Stimulated activated CD4-positive, alpha-beta T cell treated with anti-CD3 and anti-CD28 coated beads, Interleukin-4, amount 100 ng/mL, for 4 hours (primary cell): ENCODE measurements at places on chromosomes 6 and 20.
A peak's percentile ranks its signal among the peaks of the same experiment; 100 is the strongest.

DNA sequence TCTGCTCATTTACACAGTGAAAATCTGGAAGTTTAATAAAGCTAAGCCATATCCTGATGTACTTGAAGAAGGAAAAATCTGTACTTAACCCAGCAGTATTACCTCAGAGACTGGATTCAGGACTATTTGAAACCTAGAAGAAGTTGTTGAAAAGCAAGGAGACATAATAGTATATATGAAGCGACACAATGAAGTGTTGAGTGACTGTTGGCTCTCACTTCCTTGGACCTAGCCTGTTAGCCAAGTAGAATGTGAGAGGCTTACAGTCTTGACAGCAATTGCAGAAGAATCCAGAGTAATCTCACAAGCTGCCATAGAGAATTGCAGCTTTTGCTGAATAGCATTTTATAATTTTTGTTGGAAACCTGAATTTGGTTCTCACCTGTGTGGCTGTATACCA, 26.7 kb downstream of the SMAP1 start:
- DNase-seq, result no peak

GRCh38 chr6:100454551-100455229, 10.0 kb downstream of the SIM1 start:
- no peak for DNase-seq

GRCh38 chr20:53642196-53643030, 48.8 kb upstream of the ZNF217 start:
- DNase-seq, result no peak

DNA sequence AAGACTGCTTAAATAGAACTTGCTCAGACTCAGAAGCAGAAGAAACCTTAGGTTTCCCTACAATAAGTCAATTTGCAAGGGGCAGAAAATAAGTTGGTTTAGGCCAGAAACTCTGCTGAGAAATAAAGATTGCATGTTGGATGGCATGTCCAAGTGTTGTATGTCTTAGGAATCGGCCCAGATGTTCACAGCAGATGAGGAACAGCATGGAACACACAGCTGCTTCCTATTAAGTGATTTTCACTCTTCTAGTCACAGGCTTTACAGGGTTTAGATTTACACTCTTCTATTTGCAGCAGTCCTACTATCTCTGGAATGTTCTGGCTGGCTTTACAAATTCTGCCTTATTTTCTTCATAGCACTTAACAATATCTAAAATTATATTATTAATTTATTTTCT, 3.2 kb downstream of the ZKSCAN4 start:
- no peak for DNase-seq

DNA sequence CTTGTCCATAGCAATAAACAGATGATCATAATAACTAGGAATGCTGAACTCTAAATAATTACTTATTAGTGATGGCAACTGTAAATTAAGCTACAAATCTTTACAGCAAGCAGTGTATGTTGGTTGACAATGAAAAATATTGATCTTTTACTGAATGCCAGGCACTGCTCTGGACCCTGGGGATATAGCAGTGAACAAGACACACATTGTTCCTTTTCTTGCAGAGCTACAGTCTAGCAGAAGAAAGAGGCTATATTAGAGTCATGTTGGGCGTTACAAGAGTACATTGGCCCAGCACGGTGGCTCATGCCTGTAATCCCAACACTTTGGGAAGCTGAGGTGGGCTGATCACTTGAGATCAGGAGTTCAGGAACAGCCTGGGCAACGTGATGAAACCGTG, 11.5 kb downstream of the PXT1 start:
- no peak for DNase-seq

DNA sequence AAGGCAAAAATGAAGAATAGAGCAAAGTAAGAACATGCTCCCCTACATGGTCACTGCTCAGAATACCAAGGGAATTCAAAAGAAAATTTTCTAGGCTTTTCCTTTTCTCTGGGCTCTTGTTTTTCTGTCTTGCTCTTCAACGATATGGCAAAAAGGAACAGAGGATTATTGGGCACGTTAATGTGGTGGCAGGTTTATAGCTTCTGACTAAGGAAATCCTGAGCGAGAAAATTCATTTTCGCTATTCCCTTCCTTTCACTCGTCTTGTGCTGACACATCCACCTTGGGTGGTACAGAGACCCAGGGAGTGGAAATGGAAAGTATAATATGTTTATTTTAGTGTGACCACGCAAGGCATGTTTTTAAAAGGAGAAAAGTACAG, 132.8 kb downstream of the TRIM27 start:
- no peak for DNase-seq

GRCh38 chr6:32666420-32667300, at the start of gene HLA-DQB1:
TSS of gene HLA-DQB1 (minus strand) at chr6:32666657. CDS start at chr6:32666607, 50 bp downstream.
- DNase-seq, result peak; percentile 50

DNA sequence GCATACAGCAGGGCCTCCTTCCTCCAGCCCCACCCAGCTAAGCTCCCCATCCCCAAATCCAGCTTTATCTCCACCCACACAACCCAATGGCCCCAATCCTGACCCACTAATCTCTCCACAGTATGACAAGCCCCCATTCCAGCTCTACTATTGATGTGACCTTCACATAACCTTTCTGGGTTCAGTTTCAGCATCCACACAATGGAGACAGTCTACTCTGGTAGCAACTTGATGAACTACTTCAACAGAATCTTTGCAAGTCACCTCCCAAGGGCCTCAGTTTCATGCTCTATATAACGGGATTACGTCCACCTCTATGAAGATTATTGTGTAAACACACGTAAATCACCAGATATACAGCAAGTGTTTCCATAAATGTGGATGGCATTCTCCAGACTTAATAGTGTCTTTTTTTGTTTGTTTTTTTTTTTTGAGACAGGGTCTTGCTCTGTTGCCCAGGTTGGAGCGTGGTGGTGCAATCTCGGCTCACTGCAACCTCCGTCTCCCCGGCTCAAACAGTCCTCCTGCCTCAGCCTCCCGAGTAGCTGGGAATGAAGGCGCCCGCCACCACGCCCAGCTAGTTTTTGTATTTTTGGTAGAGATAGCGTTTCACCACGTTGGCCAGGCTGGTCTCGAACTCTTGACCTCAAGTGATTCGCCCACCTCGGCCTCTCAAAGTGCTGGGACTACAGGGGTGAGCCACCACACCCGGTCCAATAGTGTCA, 1.4 kb downstream of the AHCY start:
- DNase-seq, result no peak

DNA sequence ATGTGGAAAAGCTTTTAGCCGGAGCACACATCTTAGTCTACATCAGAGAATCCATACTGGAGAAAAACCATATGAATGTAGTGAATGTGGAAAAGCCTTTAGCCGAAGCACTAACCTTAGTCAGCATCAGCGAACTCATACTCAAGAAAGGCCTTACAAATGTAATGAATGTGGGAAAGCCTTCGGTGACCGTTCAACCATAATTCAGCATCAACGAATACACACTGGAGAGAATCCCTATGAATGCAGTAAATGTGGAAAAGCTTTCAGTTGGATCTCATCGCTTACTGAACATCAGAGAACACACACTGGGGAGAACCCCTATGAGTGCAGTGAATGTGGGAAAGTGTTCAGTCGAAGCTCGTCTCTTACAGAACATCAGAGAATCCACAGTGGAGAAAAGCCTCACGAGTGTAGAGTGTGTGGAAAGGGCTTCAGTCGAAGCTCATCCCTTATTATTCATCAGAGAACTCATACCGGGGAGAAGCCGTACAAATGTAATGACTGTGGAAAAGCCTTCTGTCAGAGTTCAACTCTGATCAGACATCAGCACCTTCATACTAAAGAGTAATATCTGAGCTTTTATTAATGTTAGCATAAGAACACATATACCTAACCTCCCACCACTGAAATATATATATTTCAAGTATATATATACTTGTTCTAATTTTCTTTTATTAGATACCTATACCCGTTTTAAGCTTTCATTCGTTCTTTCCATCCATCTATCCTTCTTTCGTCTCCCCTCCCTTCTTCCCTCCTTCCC, 12.5 kb downstream of the ZNF391 start:
- DNase-seq, result no peak

- no peak for DNase-seq
These were observed 549.6 kb upstream of the CITED2 start for GRCh38 chr6:139923964-139924475.

GRCh38 chr20:24647713-24648112, 178.3 kb downstream of the SYNDIG1 start:
- DNase-seq, result no peak

DNA sequence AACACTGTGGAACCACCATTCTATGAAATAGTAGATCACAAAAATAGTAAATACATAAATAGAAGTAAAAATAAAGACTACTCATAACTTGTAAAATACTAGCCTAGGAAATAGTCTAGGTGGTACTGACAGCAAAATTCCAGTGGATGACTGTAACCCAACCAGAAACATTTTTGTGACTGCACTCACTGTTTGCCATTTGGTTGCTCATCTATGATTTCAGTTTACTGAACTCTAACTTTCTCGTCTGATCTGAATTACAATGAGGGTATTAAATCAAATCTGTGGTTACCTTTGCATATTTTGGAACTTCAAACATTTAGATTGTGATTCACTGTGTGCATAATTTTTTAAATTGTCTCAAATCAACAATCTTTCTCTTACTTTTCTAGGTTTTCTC, 151.1 kb downstream of the KHDC1L start:
- DNase-seq, result no peak

GRCh38 chr6:70107852-70108629, 194.8 kb downstream of the COL9A1 start:
- no peak for DNase-seq

DNA sequence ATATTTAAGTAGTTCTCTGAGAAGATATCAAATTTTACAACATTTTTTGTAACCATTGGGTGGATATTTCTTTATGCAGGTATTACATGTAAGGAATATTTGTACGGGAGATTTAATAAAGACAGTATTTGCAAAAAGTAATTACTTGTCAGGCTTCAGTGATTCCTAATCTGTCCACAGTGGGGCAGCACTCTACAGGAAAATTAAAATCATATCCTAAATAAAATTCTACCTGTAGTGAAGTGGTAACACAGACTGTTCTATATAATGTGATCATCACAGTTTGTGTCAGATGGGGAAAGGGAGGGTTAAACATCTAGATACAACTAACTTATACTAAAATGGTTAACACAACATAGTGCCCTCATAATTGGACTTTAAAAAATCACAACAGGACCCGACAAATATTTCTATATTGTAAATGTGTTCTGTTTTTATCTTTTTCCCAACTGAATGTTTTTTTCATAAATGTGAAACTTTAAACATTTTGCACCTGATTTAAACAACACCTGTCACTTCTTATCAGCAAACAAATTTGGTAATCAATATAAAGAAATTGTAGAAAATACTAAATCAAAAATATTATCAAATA, 145.6 kb upstream of the MANEA start:
- no peak for DNase-seq

- no peak for DNase-seq
These were observed 31.8 kb upstream of the RALGAPA2 start for GRCh38 chr20:20744170-20744725.

GRCh38 chr20:35615667-35616464, at the start of gene SPAG4:
TSS of gene SPAG4 (plus strand) at chr20:35615829. CDS start at chr20:35616004, 175 bp downstream.
- peak; percentile 100 for DNase-seq

DNA sequence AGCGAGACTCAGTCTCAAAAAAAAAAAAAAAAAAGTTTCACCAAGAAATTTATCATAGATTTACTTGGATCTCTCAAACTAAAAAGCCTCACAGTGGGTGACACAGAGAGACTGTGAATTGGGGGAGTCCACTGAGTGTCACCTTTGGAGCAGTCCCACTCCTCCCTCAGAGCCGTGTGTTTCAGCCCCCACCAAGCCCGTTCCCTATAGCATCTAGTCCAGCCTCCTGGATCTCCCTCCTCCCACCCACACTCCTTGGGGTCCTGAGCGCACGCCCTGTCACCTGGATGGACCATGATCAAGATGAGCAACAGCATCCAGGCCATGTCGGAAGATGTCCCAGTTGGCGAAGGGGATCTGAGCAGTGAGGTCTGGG, 422 bp downstream of the NCR3 start:
- DNase-seq, result no peak

DNA sequence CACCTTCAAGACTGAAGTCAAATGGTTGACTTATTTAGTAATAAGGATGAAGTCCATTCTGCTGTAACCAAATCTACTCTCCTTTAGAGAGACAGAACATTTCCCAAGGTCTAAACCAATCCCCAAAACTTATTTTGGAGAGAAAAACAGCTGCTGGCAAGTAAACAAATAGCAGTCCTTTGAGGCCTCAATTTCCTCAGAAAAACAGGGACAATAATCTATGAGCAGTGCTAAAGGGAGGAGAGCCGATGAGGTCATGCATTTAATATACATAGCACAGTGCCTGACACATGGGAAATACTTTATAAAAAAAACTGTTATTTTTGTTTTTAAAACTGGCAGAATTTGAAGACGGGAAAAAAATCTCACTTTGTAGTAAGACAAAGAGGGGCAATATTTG, 526.0 kb downstream of the EPM2A start:
- no peak for DNase-seq

GRCh38 chr6:30700340-30700739, 9.6 kb upstream of the NRM start:
- DNase-seq, result no peak

DNA sequence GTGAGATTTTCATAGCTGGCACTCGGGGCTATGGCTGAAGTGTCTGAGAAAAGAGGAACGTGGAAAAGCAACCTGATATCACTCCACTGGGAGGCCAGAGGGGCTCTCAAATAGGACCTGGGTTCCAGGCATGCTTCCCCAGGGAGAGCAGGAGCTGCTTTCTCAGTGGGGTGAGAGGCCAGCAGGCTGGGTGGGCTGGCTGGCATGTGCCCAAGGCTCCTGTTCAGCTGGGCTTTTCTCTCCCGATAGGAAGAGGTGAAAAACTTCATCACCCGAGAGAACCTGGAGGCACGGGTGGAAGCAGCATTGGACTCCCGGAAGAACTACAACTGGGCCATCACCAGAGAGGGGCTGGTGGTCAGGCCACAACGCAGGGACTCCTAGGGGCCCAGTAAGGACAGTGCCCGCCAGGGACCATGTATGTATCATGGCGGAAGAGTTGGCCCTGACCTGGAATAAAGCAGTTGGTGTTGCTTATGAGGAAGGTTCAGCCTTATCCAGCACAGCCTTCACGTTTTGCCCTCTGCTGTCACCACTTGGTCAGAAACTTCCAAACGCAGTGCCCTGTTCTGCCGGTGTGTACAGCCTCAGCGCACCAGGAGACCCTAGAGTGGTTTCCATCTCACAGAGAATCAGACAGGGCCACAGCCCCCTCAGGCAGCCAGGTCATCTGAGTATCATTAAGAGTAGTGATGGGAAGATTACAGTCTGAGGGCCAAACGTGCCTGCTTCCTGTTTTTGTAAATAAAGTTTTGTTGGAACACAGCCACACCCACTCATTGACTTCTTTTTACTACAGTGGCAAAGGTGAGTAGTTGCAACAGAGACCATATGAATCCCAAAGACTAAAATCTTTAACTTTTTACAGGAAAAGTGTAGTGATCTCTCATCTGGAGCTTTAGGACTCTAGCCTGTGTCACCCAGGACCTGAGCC, 1.9 kb downstream of the MRPS26 start:
- DNase-seq, result no peak

- DNase-seq, result no peak
These were observed 198.7 kb downstream of the MOXD1 start for GRCh38 chr6:132202574-132202973.

DNA sequence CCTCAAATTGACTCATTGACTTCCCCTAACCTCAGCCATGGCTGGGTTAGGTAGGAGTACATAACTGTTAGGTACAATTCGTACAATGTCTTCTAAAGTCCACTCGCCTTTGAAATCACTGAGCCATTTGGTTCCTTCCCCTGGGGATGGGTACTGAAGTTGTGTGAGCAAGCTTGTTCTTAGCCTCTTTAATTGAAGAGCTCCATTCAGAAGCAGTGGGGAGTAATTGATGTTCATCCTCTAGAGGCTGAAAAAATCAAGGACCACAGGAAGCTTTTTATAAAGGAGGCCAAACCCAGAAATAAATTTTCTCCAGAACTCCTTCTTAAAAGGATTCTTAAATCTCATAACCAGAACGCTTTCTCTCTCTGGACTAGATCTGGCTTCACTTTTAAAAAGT, 60.6 kb downstream of the ANKS1A start:
- DNase-seq, result no peak
